Activated T-helper 2 cell treated with anti-CD3 and anti-CD28 coated beads, Interferon-gamma antibody, Interleukin-2, Interleukin-4, amounts not matched to agents 10 μg/mL and 5 μg/mL and 100 μg/mL, durations not matched to agents 14 hours and 24 hours and 36 hours (primary cell): ENCODE measurements at places on chromosomes 3 and 15. TPM values are rescaled to one million over a fixed set of nuclear protein-coding genes. Genes with fewer than 3 reads are reported as not detected.

SLC2A2 gene
- total RNA-seq: not detected in 2 replicates

PTX3 gene
- total RNA-seq: not detected in 2 replicates

ENTPD3 gene
- total RNA-seq: not detected in 2 replicates

THOC7 gene
- 103 and 107 TPM in 2 replicates for total RNA-seq

IMP3 gene
- 103 and 106 TPM in 2 replicates for total RNA-seq

CHL1 gene
- not detected in 2 replicates for total RNA-seq

VILL gene
- 11.8 and 12.8 TPM in 2 replicates for total RNA-seq
